ENCODE measurements at places on chromosomes 16 and 17. TPM values are rescaled to one million over a fixed set of nuclear protein-coding genes. Genes with fewer than 3 reads are reported as not detected.

The TEKT3 gene
- total RNA-seq, result 0.60 TPM

The TRAP1 gene
- 94.5 TPM for total RNA-seq

DNA sequence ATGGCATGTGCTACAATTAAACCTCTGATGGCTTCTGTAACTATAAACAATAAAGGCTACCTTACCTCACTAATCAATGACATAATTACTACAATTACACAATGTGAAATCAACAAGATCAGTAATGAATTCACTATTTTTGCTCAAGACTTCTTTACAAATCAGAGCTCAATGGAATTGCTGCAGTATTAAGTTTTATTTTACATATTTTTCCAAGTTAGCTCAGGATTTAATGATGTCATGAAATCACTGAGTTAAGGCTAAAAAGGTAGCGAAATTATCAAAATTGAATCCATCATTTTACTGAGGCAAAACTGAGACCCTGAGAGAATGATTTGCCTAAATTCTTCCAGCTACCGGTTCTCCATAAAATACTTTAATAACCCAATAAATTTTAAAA is 21.8 kb downstream of the ABCA5 start:
- no peak for DNase-seq

DNA sequence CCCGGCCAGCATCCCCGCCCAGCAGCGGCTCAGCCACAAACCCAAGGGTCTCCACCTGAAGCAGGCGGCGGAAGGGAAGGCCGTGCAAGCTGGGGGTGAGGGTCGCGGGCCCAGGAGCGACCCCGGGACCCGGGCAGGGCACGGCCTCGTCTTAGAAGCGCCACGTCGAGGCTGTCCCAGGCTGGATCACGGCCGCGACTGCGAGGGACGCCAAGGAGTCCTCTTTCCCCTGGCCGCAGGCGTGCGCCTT is 538 bp upstream of the CCNF start:
- no peak for DNase-seq

The TBC1D3G gene
- not detected for total RNA-seq

DNA sequence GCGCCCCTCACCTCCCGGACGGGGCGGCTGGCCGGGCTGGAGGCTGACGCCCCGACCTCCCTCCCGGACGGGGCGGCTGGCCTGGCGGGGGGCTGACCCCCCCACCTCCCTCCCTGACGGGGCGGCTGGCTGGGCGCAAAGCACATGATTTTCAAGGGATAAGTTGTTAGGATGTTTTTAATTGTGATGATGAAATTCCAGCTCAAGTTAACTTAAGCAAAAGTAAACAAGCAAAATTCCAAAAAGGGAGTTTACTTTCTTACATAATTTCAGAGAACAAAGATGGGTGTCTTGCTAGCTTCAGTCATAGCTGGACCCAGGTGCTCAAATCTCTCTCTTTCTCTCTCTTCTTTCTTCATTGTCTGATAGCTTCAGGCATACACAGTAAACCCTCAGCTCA is 33.6 kb upstream of the MED9 start:
- DNase-seq, result no peak
